Fibroblast of upper back skin (primary cell): ENCODE measurements at places on chromosomes 5 and 9.

GRCh38 chr5:174533751-174534241 lies 190.6 kb upstream of the MSX2 start:
- peak; percentile 74 for DNase-seq

DNA sequence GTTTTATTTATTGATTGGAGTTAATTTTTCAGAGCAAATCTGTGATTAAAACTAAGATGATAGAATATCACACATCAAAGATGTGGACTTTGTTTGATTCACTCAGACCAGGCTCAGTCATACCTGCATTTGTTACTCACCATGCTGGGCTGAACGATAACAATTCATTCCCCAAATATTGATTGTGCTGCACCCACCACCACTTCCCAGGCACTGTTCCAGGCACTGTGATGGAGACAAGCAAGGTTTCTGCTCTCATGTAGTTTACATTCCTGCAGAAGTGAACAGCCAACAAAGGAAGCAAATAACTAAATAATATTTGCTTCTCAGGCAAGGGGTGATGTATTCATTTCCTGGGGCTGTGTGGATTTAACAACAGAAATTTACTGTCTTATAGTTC lies 428.3 kb downstream of the DNAH5 start:
- no peak for DNase-seq

DNA sequence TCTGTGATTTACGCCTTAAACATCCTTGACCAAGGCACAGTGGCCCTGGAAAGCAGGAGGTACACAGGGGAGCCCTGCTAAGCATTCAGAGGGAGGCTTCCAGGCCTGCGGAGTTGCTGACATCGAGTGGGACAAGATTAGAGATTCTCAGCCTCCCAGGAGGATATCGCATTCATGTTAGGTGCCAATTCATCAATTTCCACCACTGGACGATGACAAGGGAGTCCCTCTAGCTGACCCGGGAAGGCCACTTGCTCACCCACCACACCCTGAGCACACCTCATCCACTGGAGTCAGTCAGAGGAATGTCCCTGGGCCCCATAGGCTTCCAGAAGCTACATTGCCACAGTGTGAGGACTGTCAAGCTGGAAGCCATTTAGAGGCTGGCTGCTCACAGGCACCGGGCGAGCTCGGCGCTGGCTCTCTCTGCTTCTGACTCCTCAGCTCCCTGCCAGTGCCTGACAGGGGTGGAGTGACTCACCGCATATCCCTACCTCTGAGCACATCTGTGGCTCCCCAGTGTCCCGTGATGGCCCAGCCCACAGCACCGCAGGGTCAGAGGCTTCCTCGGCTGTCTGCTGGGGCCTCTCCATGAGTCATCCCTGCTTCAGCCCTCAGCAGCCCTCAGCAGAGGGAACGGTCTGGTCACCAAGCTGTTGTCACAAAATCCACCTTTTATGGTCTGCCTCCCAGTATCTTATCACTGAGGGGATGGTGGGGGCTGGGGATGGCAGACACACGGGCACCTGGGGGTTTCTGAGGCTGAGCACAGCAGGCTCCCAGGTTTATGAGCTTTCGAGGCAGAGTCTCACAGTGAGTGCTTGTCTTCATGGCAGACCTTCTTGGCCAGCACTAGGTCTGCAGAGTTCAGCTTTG lies 117.5 kb downstream of the ZNF608 start:
- peak; percentile 96 for DNase-seq

DNA sequence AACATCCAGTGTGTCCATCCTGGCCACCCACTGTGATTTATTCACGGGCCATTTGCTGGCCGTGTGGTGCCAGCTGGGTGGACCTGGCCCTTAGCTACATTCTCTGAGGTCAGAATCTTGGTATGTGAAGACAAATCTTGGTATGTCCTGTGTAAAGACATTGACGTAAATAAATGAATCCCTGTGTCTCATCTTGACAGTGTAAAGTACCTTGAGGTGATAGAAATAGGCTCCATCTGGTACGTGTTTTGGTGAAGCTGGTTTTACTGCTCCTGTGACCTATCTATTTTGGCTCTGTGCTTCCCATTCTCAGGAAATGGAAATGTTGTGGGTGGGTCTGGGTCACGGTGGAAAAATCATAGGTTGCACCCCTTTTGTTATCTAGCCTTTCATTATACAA lies 245.4 kb upstream of the ANKH start:
- peak; percentile 1 for DNase-seq

DNA sequence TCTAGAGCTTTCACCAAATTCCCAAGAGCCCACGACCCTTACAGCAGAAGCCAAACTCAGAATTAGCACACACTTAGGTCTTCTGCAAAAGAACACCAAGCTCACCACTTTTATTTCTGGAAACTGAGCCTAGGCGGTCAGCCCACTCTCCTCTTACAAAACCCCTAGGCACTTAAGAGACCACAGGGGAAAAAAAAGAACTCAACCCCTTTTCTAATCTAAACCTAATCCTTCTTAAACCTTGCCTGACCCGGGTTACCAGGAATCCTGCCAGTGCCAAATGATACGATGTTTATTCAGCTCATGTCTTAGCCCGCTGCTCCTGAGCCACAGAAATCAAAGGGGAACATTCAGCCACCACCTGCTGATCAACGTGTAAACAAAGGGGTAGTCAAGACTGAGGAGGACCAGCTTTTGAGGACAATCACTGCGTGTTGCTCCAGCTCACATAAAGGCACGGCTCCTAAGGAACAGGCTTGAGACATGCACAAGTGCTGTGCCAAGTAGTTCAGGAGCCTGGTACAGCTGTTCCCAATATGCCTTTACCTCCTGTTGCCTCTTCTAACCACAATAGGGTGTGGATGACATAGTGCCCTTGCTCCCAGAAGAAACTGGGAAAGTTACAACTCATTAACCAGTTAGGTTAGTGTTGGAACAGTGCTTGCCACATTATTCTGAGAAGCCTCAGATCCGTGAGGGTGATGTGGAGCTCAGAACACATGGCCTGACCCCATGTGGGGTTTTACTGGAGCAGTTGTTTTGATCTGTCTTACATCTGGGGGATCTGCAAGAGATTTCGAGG lies 49.3 kb downstream of the ZFAND5 start:
- DNase-seq: peak; percentile 44

DNA sequence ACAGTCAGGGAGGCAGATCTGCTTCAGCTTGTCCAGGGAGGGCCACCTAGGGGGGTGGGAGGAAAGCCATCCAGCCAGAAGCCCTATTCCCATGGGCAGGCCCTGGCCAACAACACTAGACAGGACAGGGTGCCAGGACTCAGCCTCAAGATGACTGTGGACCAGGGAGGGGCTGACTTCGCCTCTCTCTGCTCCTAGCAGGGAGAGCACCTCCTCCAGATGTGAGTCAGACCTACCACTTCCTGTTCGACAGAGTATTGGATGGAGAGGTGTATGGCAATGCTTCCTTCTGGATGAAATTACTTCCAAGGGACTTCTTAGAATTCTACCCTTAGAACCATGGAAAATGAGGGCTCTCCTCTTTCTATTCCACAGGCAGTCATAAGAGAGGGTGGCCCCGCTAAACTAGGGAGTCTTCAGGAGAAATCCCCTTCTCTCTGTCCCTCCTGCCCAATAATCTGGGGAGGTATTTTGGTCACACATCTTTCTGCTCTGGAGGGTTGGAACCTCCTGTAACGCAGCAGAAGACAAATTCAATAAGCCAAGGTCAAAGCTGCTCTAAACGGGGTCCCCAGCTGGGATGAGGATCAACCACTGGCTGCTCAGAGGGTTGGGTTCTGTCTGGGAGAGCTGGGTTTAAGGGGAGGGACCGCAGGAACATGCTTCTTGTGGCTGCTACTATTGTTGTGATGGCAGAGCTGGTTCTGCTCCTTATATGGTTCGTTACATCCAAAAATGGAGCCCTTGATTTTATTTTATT lies 23.2 kb upstream of the RCL1 start:
- peak; percentile 39 for DNase-seq
